ENCODE measurements at places on chromosomes 16 and 17.

DNA sequence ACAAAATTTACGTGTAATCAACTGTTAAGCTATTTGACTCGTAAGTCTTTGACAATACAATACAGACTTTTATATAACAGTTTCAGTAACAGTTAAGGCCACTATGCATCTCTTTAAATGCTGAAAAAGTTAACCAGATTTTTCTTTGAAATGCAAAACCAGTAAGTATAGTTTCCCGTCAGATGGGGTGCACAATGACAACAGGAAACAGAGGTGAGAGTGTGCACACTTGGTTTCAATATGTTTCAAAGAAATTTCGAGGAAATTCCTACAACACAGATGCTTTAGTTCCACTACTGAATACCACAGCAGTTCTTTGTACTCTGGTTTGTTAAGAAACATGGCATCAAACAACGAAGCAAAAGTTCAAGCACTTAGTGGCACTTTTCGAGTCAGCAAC lies 48.4 kb downstream of the RNF157 start:
- DNase-seq = peak; percentile 28

DNA sequence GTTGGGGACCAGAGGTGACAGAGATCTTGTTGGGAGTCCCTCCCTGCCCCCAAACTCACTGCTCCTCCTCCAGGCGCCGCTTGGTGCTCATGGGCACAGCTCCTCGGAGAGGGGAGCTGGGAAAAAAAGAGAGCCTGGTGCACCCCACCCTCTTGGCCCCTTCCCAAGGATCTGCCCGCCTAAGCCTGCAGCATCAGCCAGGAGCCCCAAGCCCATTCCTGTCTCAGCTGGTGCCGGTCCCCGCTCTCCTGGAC lies 400 bp downstream of the HCFC1R1 start:
- no peak for DNase-seq

GRCh38 chr17:7833795-7834541 lies at the start of gene KDM6B:
Gene KDM6B (plus strand): TSS chr17:7834217. CDS start chr17:7845555, 11,338 bp downstream.
- peak; percentile 89 for DNase-seq

- DNase-seq = no peak
These were observed 34.1 kb downstream of the HIC1 start for GRCh38 chr17:2089021-2089422.

GRCh38 chr17:68910789-68911431 lies 44.3 kb downstream of the ABCA8 start:
- no peak for DNase-seq

DNA sequence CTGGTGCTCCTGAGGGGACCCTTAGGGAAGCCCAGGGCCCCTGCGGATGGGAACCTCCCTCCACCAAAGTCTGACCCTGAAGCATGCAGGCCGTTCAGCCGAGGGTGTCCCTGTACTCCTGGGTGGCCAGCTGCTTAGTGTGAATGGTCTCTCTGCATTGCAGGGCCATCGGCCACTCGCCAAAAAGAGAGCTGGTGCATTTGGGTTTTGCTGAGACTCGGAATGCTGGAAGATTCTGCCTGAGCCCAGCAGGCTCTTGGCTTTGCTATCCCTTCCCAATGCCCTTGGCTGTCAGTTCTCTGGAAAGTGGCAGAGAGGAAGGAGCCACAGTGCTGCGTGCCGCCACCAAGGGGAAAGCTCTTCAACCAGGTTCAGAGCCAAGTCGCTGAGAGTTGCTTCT lies 2.8 kb downstream of the MEOX1 start:
- DNase-seq = no peak

GRCh38 chr17:78318407-78318806 lies 41.5 kb downstream of the SOCS3 start:
- DNase-seq = no peak

- no peak for DNase-seq
These were observed 408.6 kb downstream of the UTP18 start for GRCh38 chr17:51668963-51669246.

- no peak for DNase-seq
These were observed 19.2 kb upstream of the LITAF start for GRCh38 chr16:11605891-11606290.

GRCh38 chr16:61332461-61332860 lies 703.8 kb downstream of the CDH8 start:
- DNase-seq = no peak

- DNase-seq = no peak
These were observed 53.7 kb downstream of the SF3B3 start for GRCh38 chr16:70577256-70577698.

- no peak for DNase-seq
These were observed 23.6 kb downstream of the SREBF1 start for GRCh38 chr17:17813055-17813724.

DNA sequence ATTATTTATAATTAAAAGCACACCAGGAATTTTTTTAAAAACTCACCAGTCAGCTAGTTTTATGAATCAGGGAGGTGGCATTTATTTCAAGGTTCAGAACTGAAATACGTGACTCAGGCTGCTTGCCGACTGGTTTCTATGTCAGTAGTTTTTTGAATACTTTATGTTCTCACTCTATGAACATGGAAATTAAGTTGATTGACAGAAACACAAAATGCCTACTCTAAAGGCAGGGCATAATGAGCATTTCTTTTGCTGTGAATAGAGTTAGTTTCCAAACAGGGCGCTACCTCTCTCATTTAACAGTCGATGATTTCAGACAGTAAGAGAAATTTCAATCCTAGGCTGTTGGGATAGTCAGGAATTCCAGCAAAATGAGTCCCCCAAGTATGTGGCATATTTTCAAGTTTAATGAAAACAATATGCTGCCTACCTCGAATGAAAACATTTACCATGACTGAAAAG lies 6.7 kb downstream of the HS3ST3B1 start:
- DNase-seq = no peak

- no peak for DNase-seq
These were observed 205.1 kb upstream of the ELAC2 start for GRCh38 chr17:13222975-13223374.

- DNase-seq = peak; percentile 60
These were observed 58.5 kb downstream of the HS3ST3B1 start for GRCh38 chr17:14359163-14360020.

- no peak for DNase-seq
These were observed 19.0 kb upstream of the ZNF652 start for GRCh38 chr17:49381033-49381432.

DNA sequence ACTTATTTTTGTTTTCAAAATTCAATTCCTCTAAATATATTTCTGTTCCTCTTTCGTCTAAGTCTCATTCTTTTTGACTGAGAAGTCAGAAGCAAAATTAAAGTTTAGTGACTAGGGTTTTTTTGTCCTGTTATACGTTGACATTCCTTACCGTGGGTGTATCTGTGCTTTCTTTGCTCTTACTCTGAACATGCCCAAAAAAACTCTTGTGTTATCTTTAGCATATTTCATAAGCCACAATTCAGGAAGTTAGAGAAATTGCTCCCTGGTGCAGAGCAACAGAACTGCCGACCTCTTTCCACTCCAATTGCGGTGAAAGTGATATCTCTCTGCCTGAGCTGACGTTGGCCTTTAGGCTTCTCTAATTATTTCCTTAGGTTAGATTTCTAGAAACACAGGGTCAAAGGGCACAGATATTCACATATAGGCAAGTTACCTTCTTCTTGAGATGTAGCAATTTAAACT lies 65.7 kb downstream of the CENPV start:
- peak; percentile 3 for DNase-seq

DNA sequence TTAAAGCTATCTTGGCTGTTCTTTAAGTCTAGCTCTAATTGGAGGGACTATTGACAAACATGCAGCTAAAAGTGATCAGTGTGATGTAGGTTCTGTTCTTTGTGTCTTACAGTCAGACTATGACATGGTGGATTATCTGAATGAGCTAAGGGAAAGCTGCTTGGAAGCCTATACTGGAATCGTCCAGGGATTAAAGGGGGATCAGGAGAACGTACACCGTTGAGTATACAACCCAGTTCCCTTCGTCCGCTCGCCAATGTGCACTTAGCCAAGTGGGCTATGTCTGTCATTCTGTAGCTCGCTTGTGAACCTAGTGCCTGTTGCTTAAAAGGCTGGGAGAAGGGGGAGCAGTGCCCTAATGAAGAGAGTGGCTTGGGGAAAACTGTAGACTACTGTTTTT lies 15.8 kb upstream of the TBKBP1 start:
- DNase-seq = no peak

DNA sequence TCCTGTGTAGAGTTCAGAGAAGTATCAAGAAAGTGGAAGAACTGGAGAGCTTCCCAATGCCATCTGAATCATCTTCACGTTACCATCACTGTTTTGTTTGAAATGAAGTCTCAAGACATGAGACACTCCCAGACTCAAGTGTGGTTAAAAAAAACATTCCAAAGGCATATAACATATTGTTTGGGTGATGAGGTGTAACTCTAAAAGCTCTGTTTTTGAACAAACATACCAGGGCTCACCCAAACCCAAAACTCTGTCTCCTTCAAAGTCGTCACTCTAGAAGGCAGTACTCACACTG lies 6.3 kb upstream of the ZCCHC14 start:
- no peak for DNase-seq

DNA sequence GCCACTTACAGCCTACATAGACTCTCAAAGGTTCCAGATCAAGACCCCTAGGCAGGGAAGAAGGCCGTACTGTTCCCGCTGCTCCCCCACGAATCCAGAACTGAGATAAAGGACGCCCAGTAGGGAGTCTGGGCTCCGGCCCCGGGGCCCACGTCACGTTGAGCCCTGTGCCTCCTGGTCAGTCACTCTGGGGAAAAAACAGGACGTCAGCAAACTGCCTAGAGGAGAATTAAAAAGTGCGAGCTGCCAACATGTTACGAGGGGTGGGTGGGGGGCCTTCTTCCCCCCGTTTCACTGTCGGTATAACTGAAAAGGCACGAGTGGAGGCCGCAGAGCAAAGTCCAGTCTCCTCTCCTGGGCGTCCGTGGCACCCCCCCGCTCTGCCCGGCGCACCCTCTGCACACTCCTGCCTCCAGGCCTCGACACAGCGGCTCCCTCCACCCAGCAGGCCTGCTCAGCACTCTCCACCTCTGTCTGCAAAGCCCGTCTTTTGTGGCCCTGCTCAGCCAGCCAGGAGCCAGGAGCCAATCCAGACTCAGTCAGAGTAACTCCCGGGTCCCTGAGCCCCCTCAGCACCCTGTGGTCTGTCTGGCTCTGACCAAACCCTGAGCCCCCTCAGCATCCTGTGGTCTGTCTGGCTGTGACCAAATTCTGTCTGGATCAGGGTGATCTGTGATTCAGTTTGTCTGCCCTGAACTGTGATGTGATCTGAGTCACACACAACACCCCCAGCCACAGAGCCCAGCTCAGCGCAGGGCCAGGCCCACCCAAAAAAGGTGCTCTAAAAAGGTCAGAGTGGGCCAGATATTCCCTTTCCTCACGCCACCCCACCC lies 6.2 kb downstream of the ITGAE start:
- peak; percentile 70 for DNase-seq

DNA sequence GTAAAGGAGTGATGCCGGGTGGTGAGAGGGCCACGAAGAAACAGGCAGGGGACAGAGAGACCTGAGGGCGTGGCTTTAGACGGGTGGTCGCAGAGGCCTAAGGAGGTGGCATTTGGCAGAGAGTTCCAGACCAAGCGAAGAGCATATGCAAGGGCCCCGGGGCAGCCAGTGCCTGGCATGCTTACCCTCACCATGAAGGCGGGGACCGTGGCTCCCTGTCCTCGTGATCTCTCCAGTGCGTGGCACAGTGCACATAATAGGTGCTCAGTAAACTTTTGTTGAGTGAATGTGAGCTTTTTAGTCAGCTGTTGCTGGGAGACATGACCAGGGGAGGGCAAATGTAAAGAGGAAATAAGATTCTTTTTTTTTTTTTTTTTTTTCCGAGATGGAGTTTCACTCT lies 245.6 kb upstream of the GSE1 start:
- no peak for DNase-seq

DNA sequence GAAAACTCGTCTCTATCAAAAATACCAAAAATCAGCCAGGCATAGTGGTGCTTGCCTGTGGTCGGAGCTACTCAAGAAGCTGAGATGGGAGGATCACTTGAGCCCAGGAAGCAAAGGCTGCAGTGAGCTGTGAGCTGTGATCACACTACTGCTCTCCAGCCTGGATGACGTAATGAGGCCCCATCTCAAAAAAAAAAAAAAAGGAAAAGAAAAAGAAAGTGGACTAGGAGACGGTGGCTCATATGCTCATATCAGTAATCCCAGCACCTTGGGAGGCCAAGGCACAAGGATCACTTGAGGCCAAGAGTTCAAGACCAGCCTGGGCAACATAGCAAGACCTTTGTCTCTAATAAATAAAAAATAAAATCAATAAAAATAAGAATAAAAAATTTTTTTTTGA lies 8.8 kb upstream of the SUMO2 start:
- DNase-seq = no peak

GRCh38 chr17:39736319-39737165 lies 1.2 kb upstream of the GRB7 start:
- no peak for DNase-seq

- peak; percentile 53 for DNase-seq
These were observed 61.0 kb upstream of the RBL2 start for GRCh38 chr16:53372992-53373871.

- no peak for DNase-seq
These were observed 36.6 kb upstream of the SLC25A19 start for GRCh38 chr17:75325827-75326225.

GRCh38 chr16:24541233-24541933 lies 2.0 kb downstream of the RBBP6 start:
- DNase-seq = no peak

DNA sequence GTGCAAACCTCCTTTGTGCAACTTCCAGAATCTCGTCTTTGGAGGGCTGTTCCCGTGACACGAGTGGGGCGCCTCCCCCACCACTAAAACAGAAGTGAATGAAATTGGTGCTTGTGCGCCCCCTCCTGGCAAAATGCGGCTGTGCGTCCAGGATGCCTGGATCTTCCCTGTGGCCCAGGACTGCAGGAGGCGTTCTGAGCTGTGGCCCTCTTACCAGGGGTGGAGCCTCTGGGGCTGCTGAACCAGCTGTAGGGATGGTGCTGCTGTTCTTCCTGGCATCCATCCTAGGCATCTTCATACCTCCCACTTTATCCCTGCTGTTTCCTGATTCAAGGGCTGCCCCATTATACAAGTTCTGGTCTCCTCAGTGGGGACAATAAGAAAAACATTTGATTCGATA lies 18.5 kb upstream of the NAGLU start:
- DNase-seq = peak; percentile 81

DNA sequence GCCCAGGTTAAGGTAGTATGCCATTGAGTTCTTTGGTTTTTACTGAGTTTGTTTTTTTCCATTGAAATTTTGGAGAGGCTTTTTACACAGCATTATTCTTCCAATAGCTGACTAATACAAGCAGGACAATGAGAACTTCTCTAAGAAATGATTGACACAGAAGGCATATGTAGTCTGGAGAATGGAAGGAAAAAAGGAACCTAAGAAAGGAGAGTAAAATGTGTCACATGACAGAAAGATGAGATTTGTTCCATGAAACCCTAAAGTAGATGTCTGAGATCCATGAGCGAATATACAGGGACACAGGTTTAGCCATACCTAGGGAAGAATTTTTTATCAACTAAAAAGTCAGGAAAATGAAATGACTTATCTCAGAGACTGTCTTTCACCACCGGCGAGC lies 80.7 kb downstream of the AKAP1 start:
- DNase-seq = no peak
